ENCODE measurements at places on chromosomes 16 and 17.

DNA sequence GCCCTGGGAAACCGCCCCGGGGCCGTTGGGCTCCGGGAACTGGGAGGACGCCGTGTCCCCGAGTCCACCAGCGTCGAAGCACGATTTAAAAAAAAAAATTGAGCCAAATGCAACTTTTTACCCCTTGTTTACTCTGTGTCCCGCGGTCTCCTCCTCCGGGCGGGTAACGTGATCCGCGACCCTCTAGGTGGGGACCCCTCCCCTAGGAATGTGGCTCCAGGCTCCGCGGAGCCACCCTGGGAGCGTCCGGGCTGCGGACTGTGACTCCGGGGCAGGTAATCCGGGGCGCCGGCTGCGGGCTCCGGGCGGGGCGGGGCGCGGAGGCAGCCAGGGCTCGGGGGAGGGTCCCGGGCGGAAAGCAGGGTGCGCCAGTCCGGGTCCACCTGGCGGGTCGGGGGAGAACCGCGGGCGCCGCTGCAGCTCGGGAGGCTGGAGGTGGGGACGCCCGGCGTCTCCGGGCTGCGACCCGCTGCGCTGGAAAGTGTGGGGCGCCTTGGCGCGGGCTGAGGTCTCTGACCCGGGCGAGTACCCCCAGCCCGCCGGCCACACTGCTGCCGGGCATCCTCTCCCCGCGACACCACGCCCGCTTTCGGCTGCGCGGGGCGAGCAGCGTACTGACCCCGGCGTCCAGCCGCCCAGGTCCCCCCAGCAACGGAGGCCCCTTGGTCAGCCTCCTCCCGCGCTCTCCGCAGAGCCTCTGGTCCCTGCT, 852 bp upstream of the HELZ start:
- DNase-seq, result no peak

DNA sequence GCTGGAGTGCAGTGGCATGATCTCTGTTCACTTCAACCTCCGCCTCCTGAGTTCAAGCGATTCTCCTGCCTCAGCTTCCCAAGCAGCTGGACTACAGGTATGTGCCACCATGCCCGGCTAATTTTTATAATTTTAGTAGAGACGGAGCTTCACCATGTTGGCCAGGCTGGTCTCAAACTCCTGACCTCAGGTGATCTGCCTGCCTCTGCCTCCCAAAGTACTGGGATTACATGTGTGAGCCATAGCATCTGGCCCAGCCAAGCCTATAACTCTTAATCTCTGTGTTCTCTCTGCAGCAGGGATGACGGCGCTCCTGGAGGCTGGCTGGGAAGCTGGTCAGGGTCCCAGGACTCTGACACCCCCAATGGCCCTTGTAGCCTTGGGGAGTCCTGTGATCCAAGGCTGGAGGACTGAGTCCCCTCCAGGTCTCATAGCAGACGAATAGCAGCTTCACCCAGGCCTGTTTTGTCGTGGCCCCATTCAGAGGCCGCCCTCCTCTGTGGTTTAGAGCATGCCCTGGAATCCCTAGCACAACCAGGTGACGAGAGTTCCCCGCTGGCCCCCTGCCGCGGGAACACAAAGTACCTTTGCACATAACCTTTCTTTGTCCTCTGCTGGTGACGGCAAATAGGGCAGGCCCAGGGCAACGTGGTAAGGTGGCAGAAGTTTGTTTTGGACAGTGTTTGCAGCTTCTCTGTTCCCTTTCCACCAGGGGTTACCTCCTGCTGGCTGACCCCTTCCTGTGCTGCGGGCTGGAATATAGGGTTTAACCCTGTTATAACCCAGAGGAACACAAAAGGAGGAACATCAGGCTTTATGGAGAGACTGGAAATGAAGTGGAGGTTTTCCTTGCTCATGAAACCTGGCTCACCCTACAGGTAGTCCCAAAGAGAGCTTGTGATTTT, 43.0 kb upstream of the TOB1 start:
- DNase-seq, result no peak

DNA sequence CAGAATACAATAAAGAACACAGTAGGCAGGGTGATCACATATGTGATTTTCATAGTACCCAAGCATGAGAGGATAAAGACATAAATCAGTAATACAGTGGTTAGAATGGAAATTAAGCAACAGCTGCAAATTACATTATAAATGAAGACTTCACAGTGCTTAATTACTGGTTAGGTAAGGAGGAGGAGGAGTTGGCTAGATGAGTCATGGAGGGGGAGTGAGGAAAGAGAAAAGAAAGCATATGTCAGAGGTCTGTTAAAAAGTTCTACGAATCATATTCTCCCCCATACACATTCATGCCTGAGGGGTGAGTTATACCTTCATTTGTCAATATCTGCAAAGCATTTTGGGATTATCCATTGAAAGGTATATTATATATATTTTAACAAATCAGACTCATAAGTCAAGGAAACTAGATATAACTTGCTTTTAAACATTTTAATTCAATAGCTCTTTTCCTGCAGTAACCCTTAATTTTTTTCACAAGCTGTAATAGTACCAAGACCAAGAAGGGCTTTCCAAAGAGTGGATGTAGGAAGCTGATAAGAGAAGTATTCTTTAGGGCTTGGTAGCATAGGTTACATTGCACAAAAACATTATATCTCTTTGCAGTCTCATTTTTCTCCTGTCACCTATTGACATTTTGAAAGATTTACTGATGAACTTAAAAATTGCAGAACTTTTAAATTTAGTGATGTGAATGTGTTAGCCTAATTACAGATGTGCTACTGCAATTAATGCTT, 99.3 kb downstream of the STXBP4 start:
- no peak for DNase-seq

GRCh38 chr17:29238133-29238850, 8.4 kb upstream of the CRYBA1 start:
- DNase-seq, result no peak

DNA sequence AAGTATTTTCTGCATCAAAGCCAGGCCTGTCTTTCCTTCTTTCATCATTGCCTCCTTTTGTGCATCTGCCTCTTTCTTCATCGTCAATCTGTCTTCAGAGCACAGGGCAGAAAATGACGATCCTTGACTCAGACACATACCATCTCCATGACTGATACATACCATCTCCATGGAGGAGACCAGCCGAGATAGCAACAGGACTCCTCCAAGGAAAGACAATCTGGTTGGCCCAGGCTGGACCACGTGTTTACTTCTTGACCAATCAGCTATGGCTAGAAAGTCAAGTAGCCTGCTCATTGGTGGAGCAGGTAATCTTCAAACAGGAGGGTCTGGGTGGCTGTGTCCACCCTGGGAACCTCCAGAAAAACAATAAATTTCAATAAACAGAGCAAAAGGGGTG, 164.6 kb downstream of the CPPED1 start:
- no peak for DNase-seq

DNA sequence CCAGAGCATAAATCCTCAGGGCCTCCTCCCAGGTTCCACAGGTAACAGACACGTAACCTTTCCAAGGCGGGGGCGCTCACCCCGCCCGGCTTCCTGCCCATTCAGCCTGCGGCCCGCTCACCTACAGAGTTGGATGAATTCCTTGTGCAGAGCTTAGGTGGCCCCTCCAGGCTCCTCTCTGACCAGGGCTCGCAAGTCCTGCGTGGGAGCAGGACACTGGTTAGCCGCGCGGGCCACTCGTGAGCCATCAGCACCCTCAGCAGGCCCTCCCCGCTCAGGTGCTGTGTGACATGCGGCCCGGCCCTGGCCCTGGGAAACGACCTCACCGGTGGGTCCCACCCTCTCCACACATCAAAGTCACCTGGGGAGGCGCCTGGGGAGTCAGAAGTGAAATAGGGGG, 528 bp downstream of the TERB1 start:
- DNase-seq, result no peak

DNA sequence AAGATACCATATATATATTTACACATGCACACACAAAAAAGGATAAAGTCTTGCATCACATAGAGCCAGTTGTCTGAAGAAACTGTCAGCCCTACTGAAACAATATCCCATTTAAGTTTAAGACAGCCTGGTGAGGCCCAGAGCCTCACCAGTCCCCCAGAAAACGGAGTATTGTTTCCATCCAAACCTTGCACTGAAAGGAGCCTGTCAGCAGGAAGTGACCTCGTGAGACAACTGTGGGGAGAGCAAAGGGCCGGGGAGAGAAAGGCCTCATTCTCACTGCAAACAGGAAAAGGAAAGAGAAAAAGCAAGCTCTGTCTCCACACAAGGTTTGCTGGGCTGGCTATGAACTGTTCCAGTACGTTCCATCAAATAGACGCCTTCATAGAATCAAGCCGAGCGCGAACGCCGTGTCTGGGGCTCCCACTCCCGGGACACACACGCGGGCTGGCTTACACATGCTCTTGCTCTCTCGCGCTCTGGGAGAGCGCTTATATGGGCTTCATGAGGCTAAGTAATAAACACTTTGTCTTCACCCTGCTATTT, 44.4 kb upstream of the ZFHX3 start:
- DNase-seq, result no peak

DNA sequence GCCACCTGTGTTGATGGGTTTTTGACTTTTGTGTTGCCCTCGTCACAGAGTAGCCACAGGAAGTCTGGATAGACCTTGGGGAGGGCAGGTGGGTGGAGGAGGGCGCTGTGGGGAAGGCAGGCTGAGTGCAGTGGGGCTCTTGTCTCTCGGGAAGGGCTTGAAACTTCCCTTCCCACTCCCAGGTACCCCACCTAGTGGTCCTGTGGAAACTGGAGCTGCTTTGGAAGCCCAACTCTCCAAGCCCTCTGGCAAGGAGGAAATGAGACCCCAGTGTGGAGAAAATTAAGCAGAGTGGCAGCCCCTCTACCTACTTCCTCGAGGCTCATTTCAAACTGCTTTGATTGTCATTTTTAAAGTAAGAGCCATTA, 9.2 kb downstream of the CA5A start:
- DNase-seq, result no peak

DNA sequence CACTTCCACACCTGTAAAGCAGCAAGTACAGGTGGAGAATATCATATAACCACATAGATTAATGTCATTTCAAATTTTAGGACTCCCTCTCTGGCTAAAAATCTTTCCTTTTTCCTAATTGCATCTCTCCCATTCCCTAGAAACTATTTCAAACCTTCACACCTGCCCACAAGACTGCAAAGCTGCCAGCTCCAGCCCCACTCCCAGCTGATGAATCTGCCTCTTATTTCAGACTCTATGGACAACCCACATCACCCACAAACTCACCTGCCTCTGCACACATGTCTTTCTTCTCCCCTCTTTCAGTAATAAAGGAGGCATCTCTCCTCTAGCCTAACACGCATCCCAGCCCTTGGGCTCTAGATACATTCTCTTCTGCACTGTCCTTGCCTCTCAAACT, 315.1 kb downstream of the GRIN2A start:
- no peak for DNase-seq

- DNase-seq, result no peak
These were observed 11.6 kb downstream of the DDX42 start for GRCh38 chr17:63785556-63785955.

DNA sequence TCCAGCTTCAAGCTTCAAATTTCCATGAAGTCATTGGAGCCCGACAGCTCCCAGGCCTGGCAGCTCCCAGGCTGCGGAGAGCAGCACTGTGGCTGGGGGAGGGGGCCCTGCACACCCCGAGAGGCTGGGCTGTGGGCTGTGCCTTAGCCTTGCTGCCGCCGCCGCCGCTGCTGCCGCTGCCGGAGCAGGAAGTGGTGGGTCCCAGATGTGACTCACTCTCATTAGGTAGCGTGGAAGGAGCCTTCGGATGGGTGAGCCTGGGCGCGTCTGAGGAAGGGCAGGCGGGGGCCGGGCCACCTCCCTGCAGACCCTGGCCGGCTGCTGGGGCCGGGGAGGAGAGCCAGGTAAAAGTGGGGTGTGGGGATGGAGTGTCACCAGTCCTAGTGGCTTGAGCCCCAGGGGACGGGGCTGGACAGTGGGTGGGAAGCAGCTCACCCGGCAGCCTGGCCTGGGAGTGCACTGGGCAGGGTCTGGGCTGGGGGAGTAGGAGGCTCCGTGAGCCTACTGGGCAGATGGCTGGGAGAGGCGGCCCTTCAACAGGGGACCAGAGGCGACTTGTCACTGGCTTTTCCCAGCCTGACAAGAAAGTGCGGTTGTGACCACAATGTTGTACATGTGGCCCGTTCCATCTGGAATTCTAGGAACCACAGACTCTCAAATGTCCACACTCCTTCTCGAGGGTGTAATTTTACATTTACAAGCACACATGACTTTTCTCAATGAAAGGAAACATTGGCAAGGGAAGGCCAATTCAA, at the start of gene ADCY7:
ADCY7 (plus strand) TSS at position 215 of the 755 bp plus-strand sequence. CDS start 21,629 bp downstream, outside the sequence.
- peak; percentile 28 for DNase-seq

- no peak for DNase-seq
These were observed 6.9 kb downstream of the SALL1 start for GRCh38 chr16:51144203-51144602.

GRCh38 chr16:58157951-58158540, 28.9 kb upstream of the CFAP20 start:
- DNase-seq, result no peak

DNA sequence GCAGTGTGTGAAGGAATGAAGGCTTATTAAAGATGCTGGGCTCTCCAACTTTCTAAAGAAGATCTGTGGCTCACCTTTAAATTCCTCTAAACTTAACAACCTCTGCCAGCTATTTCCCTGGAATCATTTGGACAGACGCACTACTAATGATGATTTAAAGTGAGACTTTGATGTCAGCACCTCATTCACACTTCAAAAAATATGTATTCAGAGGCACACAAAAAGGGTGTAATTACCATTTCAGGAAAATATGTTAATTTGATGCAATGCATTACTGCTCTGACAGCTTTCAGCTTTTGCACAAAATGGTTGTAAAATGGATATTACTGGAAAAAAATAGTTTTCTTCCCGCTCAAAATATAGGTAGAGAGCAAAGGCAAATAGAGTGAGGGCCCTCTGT, 423.9 kb upstream of the ASIC2 start:
- no peak for DNase-seq

DNA sequence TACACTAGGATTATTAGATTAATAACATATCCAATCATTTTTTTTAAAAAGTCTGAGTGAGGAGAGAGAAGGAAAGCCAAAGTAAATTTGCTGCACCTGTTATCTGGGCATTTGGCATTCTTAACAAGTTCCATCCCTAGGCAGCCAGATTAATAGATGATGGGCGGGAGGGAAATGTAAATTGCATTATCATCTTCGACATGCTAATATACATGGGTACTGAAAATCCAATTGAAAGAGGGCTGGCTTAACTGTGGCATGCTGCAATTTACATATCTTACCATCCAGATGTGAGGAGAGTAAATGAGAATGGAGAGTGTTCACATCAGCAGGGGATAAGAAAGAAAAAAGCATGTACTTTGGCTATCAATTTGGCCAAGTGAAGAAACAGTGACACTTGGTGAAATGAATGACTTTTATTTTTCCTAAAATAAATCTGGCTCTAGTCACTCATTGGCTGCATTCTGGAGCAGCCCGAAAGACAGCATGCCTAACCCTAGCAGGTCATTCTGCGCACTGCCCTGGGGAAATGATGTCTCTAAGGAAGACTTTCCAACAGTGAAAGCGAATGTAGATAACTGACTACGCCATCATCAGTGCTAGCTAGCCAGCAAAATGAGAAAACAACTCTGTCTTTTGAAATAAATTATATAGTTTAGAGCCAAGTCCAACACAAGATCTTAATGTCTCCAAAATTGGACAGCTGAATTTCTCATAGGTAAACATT, 57.9 kb downstream of the HYDIN start:
- no peak for DNase-seq

Measured in esophagus squamous epithelium (tissue), 5 donors.